ENCODE measurements at places on chromosomes 4 and X.
A peak's percentile ranks its signal among the peaks of the same experiment; 100 is the strongest.

DNA sequence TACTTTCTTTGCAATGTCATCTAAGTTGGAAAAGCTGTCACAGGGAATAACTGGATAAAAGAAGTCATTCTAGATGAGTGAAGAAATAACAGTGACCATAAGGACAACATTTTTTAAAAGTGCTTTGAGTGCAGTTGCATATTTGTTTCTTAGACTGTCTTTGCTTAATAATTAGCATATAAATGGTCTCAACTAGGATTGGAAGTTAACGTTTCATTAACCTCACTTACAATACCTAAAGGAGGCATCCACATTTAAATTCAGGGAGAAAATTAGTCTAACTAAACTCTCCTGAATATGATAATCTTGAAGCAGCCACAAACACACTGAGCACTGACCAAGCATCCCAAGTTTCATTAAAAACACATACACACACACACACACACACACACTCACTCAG is 780.7 kb downstream of the PCDH18 start:
- no peak for DNase-seq

DNA sequence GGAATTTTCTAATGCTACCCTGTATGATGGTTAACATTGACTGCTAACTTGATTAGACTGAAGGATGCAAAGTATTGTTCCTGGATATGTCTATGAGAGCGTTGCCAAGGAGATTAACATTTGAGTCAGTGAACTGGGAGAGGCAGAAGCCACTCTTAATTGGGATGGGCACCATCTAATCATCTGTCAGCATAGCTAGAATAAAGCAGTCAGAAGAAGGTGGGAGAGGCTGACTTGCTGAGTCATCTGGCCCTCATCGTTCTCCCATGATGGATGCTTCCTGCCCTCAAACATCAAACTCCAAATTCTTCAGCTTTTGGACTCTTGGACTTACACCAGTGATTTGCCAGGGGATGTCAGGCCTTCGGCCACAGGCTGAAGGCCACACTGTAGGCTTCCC is 878.5 kb downstream of the PCDH7 start:
- DNase-seq, result no peak

- peak; percentile 66 for DNase-seq
These were observed 46.1 kb downstream of the GRK4 start for GRCh38 chr4:3009422-3009821.

DNA sequence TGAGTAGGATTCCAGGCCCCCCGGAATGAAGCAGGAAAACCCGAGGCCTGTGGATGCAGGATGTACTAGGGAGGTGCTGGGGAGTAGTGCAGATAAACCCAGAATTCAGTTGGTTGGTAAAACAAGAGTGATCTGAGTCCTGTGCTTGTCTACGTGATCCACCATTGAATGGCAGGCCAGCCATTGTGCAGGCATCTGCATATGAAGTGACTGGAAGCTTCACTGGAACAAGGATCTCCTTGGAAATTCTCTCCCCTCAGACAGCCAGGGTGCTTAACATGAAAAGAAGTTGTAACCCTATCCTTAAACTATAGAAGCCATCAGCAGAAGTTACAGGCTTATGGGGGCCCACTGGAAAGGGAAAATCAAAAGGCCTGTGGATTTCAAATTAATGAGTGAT is 656 bp upstream of the GSPT2 start:
- DNase-seq, result no peak

DNA sequence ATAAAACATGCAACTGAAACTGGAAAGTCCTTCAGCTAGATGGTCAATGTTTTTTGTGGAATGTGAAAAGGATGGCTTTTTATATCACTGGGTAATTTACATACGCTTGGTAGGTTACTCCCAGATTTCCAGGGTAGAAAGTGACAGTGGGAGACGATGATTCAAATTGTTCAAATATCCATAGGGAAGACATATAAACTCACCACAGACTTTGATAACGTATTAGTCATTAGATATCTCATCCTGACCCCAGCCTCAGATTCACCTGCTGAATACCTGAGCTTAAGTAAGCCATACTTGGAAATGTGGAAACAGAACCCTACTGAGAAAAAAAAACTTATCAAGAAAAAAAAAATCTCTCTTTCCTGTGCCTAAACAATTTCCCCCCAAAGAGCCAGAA is 169.4 kb downstream of the ZNF674 start:
- no peak for DNase-seq

DNA sequence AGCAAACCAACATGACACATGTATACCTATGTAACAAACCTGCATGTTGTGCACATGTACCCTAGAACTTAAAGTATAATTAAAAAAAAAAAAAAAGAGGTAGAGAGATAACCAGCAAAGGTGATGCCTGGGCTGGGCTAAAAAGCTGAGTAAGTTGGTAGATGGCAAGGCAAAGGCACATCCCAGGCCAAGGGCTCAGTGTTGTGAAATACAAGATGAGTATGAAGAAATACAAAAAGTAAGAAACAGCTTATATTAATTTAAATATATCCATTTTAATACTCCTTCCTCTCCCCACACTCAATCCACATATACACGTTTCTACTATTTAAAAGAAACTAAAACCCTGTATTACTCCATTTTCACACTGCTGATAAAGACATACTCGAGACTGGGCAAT is 25.8 kb downstream of the TEC start:
- no peak for DNase-seq

- peak; percentile 34 for DNase-seq
These were observed 238.4 kb upstream of the ANXA3 start for GRCh38 chr4:78312989-78313753.

DNA sequence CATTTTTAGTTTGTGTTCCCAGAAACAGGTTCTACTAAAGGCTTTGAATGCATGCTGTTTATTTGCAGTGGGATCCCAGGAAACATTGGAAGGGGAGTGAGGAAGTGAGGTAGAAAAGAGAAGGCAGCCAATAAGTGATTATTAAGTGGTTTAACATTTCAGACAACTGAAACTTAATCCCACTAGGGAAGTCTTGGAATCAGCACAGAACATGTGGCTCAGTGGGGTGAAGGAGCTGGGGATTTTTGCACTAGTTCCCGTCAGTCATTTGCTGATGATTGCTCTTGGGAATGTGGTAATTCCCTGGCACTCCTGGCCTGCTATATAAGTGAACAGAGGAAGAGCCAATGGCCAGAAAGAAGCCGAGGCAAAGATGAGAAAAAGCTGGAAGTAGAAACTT is 1053.0 kb upstream of the IGFBP7 start:
- no peak for DNase-seq

DNA sequence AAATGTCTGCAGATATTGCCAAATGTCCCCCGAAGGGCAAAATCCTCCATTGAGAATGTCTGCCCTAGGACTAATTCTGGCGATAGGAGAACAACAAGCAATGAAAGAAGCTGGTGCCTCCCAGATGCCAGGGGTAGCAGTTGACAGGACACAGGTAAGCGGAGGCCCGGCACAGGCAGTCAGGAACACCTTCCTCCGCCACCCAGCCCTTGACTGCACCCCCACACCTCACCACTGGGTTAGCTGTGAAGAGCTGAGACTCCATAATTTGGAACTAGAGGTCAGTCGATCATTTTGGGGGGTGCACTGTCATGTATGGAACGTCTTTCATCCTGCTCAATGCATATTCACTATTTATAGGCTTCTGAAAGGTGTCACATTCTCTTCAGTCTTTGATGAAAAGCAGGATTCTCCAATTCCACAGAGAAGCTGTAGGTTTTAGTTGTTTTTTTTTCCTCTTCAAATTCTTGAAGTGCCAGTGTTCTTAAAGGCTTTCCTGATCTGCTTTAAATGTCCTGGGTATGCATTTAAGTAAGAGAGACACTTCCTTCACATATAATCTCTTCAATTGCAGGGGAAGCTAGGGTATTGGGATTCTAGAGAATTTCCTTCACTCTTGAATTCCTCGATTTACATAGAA is 111.6 kb upstream of the ZFP42 start:
- DNase-seq, result no peak

- no peak for DNase-seq
These were observed 382.0 kb downstream of the MAGEB5 start for GRCh38 chrX:26597981-26598380.

DNA sequence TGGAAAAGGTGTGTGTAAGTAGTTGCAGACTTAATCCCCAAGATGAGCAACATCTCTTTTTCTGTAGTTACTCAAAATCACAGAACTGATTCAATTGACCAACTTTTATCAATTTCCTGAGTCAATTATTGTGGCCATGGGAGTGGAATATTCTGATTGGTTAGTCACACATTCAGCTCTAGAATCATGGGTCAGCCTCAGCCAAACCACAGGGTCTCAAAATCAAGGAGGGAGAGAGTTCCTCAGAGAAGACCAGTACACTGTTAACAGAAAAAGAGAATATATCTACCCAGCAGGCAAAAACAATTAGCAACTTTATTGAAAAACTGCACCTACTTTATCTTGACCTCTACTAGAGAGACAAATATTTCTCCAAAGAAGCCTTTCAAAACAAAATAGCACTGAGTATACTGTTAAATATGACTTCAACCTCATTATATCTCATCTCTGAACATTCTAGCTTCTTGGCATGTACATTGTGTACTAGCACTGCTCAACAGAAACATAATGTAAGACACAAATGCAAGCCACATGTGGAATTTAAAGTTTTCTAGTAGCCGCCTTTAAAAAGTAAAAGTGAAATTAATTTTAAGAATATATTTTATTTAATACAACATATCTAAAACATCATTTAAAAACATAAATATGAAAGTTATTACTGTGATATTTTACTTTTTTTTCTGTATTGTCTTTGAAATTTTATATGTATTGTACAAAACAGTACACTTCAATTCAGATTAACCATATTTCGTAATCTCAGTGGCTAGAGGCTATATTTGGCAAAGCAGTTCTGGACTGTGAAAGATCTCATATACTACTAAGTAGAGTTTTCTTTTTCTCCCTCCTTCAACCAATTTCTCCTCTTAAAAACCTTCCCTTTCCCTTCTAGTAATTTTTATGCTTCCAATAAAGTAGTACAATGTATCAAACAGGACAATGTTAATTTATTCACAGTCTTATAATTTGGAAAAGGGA is 11.8 kb upstream of the LCORL start:
- DNase-seq, result no peak

GRCh38 chr4:164550989-164551712 is 202.8 kb upstream of the SMIM31 start:
- no peak for DNase-seq

- DNase-seq, result peak; percentile 28
These were observed 38.1 kb upstream of the EDA2R start for GRCh38 chrX:66676990-66677389.

DNA sequence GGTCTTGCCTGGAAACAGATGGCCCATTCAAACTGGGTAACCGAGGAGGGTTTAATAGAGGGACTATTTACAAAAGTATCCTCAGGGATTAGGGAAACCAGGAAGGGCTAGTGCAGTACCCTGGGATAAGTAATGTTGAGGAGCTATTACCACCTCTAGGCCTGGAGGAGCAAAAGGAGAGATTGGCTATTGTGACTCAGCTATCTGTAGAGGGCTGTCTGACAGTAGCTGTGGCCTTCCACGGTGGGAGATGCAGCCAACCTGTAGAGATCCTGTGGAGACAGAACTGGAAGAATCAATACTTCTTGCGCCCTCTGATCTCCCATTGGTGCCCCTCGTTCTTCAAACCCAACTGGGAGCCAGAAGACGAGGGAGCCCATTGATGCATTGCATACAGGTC is 34.1 kb upstream of the RPS6KA3 start:
- DNase-seq, result no peak

- DNase-seq, result no peak
These were observed 495.0 kb upstream of the SLIT2 start for GRCh38 chr4:19756661-19757060.

DNA sequence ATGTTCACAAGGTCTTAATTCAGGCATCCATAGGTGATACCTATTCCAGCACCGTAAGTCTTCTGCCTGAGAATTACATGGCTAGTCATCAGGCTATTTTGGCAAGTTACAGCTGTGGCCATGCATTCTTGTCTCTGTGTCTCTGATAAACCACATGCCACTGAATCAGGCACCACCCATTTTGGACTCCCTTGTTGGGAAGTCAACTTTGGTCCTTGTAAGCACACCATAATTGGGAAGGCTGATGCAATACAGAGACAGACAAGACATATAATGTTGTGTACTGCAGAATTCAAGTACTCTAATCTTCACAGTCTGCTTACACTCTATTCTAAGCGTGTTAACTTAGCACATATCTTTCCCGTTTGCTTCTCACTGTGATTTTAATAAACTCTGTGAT is 483.7 kb upstream of the FTHL17 start:
- peak; percentile 15 for DNase-seq

DNA sequence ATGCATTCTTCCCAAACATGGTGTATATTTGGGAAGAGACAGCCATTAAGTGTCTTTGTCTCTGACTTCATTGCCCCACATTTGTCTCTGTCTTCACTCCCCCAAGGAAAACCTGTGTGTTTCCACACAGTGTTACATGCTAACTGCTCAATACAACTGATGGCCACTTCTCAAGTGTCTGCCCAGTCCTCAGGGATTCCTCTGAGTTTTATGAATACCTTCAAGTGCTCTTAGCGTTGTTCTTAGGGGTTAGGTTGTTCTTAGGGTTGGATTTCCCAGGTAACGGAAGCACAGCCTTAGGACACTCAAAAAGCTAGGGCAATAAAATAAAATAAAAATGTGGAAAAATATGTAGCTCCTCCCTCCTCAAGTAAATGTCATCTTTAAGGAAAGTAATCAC is 64.7 kb upstream of the PLAC8 start:
- DNase-seq, result no peak

GRCh38 chrX:56975611-56976010 is 19.7 kb downstream of the SPIN3 start:
- DNase-seq, result peak; percentile 26

DNA sequence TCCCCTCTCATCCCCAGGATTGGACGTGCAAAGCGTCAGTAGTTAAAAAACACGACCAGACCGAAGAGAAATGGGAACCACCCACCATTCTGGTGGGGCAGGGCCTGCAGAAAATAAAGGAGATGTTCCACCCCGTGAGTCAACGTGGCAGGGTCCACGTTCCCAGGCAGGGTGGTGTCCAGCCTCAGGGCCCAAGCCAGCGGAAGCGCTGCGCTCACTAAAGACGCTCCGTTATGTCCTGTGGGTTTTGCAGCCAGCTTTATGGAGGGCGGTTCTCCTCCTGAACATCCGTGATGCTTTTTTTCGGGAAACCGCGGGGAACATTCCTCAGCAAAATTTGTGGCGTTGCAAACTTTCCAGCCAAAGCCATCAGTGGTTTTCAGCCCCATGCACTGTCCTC is 93.4 kb upstream of the SHOX start:
- DNase-seq, result no peak

DNA sequence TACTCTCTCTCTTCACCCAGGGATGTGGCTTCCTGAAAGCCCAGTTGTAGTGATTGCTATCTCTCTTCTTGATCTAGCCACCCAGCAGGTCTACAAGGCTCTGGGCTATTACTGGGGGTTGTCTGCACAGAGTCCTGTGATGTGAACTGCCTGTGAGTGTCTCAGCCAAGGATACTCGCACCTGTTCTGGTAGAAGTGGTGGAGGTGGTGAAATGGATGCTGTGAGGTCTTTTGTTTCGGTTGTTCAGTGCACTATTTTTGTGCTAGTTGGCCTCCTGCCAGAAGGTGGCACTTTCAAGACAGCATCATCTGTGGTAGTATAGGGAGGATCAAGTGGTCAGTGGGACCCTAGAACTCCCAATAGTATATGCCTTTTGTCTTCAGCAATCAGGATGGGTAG is 268.0 kb downstream of the GABRG1 start:
- DNase-seq, result no peak

- no peak for DNase-seq
These were observed 22.7 kb upstream of the RNF212 start for GRCh38 chr4:1136048-1136447.

GRCh38 chr4:140982613-140983340 is 150.5 kb downstream of the RNF150 start:
- no peak for DNase-seq
